ENCODE measurements at places on chromosomes 7 and 10. TPM values are rescaled to one million over a fixed set of nuclear protein-coding genes. Genes with fewer than 3 reads are reported as not detected.

ASCC1 gene
- total RNA-seq, result 44.8 TPM

HTR5A gene
- not detected for total RNA-seq

CHAT gene
- total RNA-seq, result not detected

DBNL gene
- total RNA-seq, result 176 TPM

NUTM2B gene
- 1.2 TPM for total RNA-seq

Measured in smooth muscle cell of trachea (primary cell).